Activated naive CD8-positive, alpha-beta T cell treated with anti-CD3 and anti-CD28 coated beads, Interleukin-2, amount 50 U/mL, for 24 hours (primary cell): ENCODE measurements at places on chromosomes 2 and 18.

DNA sequence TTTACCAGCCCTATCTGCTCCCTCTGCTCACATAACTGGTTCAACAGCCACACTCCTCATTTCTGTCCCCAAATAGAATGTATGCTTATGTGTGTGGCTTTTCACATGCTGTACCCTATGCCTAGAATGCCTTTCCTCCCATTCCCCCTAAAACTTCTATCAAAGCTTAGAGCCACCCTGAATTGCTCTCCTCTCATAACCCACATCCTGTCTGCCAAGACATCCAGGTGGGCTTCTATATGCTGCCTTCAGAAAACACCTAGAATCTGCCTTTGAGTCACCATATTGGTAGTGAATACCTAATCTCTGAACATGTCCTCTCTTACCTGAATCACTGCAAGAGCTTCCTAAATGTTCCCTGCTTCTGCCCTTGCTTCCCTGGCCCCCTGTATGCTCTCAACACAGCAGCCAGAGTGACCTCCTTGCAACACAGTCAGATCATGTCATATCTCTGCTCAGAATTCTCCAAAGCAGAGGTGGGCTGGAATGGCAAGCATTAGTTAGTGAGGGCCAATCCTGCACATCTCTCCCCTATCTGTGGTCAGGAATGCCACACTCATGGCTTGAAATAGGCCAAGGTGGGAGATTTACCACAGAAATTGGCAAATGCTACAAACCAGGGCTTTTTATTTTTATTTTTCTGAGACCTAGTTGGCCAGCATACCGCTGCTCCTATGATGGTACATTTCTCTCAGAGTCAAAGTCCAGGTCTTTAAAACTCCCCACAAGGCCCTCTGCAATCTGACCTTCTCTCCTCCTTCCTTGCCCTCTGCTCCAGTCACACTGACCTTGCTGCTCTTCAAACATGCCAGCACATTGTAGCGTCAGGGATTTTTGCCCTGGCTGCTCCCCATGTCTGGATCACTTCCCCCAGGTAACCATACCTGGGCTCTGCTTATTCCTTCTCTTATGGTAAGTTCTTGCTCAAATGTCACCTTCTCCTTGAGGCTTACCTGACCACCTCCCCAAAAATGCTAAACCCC is 111.8 kb upstream of the STON1 start:
- no peak for DNase-seq

- no peak for DNase-seq
Measured at GRCh38 chr2:209905691-209906090, 96.7 kb upstream of the RPE start.

DNA sequence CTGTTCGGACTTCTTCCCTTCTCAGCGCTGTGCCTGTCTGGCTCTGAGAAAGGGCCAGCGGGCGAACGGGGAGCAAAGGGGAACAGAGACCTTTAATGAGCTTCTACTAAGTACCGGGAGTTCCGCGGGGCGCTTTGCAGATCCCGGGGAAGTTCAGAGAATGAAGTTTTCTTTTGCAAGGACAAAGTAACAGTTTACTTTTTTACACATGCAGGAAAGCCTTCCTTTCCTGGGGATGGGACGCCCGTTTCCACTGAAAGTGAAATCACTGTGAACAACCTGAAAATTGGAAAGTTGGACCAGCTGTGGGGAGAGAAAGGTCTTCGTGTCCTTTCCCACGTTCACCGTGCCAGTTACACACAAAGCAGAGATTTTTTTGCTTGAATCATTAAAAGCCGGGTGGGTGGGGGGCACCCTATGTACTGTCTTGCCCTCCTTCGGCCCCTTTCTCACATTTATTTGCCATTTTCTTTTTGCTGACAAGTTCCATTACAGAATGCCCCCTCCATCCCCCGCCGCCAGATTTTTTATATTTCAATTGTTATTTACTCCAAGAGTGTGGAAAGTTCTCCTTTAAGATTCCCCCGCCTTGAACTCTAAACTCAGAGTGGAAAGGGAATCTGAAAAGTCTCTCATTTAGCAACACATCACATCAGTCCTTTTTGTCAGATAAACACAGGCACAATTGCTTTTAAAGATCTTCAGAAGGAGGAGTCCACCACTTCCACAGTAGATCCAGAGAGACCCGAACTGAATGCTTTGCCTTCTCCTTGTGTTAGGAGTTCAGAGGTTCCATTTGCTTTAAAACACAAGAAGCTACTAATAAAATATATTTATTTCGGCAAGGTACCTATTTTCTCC is 1.1 kb upstream of the FN1 start:
- DNase-seq, result peak; percentile 4

- DNase-seq, result no peak
Measured at GRCh38 chr2:43642363-43642762, 5.3 kb downstream of the PLEKHH2 start.

- DNase-seq, result no peak
Measured at GRCh38 chr2:235301202-235302076, 192.4 kb upstream of the AGAP1 start.

GRCh38 chr18:14939141-14939540 is 191.2 kb downstream of the ANKRD30B start:
- no peak for DNase-seq

DNA sequence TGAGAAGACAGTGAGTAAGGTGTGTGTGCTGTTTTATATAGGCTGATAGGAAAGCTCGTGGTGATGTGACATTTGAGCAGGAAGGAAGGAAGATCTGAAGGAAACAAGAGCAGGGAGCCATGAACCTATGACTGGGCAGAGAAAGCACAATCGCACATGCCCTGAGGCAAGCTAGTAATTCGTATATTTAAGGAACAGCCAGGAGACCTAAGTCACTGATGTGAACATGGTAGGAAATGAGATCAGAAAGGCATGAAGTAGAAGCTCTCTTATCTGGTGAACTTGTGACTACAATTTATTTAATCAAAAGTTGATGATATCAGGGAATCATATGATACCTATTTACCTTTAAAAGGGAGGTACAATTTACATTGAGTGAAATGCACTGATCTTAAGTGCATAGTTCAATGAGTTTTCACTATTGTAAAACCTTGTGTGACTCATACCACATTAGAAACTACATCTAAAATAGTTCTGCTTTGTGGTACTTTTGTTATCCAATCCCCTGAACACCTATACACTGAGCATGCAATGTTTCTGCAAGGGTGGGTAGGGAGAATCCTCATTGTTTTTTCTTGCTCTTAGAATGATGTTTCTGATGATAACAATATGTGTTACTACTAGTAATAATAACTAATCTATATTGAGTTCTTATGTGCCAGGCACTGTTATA is 67.5 kb downstream of the GALNT13 start:
- DNase-seq, result no peak

DNA sequence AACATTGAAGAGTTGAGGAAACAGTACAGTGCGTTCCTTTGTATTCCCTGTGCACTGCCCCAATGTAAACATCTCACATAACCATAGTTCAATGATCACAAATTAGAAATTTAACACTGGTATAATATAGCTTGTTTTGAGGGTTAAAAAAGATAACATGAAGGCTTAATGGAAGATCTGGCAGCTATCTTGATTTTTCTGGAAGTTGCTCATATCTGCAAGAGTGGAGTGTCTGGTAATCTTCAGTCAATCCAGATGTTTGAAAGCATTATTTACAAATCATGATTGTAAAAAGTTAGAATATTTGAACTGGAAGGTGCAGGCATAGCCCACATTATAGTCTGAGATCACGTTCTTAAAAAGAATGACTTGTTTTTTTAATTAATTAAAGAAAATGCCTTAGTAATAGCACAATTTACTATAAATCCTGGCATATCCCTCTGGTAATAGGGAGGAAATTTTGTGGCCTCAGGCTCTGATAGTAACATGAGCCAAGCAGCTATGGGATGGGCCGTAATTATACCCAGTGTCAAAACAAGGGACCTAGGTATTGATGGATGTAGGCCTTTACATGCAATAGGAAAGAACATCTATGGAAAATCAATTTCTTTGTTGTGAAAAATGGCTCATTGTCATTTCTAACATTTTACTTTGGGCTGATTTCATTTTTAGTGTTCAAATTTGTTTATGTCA is 418.0 kb downstream of the THSD7B start:
- no peak for DNase-seq

DNA sequence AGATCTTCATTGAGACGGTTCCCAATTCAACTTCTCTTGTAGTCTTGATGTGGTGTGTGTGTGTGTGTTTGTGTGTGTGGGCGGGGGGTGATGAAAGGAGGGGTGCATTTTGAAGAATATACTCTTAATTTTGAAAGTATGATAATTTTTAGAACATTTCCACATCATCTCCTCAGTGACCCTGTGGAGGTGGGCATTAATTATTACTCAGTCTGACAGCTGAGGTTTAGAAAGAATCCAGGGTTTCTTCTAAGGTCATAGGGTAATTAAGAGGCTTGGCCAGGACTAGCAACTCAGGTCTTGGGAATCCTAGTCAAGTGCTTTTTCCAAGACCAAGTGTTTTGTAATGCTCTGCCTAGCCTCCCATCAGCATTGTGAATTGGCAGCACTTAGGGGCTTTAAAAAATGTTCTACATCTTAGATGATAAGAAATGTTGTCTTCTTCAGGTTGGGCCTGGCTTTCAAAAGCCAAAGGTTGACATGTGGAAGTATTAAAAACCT is 100.5 kb downstream of the SPTBN1 start:
- no peak for DNase-seq

GRCh38 chr2:238239863-238240756 is at the start of gene HES6:
Gene HES6, minus strand, starts transcription at chr2:238240038. Its CDS starts 133 bp downstream, at chr2:238239905.
- peak; percentile 79 for DNase-seq

DNA sequence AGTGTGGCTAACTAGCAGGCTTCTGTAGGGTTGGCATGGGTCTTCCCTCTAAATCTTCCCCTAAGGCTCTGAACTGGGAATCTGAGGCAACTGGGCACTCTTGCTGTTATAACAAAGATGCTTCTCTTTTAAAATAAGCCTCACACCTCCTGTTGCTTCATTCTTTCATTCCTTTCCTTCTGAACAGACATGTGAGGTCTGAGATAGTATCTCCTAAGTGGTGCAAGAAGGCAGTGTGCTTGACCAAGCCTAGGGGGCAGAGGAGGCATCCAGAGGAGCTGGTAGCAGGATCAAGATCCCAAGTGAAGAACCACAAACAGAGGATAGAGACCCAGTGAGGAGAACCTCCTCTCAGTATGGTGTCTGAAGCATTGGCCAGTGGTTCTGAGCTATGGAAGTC is 90.9 kb downstream of the TTC27 start:
- no peak for DNase-seq

GRCh38 chr2:27162151-27163121 is 13.6 kb downstream of the TCF23 start:
- no peak for DNase-seq

- no peak for DNase-seq
Measured at GRCh38 chr2:25310965-25311864, 30.5 kb downstream of the DNMT3A start.

DNA sequence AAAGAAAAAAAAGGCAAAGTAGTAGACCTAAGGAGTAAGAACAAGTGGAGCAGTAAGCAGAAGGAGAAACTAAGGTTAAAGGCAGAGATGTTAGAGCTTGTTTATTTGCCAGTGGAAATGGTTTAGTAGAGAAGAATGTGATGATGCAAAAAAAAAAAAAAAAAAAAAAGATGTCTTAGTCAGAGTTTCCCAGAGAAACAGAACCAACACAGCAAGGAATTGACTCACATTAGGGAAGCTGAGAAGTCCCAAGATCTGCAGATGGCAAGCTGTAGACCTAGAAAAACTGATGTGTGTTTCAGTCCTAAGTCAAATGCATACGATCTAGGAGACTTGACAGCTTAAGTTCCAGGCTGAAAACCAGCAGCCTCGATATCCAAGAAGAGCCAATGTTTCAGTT is 1548.8 kb upstream of the LRRTM1 start:
- no peak for DNase-seq

DNA sequence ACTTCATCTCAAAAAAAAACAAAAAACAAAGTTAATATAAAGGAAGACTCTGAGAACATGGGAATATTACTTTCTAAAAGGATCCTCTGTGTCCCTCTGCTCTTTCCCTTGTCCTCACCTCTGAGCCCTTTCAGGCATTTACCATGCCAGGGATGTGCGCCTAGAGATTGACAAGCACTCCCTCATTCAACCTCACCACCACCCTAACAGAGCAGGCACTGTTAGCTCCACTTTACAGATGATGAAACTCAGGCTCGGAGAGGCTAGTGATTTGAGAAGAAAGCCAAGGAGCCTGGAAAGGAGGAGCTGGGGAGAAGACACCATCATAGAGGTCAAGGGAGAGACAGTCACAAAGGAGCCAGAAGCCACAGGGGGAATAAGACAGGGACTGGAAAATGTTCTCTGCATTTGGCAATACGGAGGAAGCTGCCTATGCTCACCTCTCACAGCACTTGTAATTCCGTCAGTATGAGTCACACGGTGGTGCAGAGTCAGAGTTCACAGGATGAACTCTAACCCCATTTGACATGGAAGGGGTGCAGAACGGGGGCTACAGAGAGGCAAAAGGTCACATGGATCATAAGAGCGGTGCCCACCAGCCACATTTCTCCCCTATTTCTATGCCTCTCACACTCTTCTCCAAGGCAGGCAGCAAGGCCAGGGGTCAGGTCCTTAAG is 101.8 kb upstream of the NFU1 start:
- DNase-seq, result no peak

DNA sequence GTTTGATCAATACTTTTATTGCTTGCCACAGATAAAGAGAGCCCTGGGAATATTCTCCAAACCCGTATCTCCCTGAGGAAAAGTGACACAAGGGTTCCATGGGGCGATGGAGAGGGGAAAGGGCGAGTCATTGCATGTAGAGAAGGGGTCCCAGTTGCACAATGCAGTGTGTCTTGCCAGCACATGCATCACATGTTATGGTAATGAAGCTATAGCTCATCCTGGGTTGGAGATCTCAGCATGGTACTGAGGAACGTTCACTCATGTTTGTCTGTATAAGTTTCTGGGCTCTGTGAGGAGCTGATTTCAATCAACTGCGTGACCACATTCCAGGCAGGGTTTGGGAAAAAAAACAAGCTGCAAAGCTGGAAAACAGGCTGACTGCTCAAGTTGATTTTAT is 220.7 kb upstream of the MC4R start:
- DNase-seq, result no peak
